NCI-H2029 treated with DMSO at 0.1 percent for 48 hours (cell line): ENCODE measurements at places on chromosomes 12 and 14.

GRCh38 chr14:92276074-92276473, 46.9 kb upstream of the SLC24A4 start:
- no peak for DNase-seq

DNA sequence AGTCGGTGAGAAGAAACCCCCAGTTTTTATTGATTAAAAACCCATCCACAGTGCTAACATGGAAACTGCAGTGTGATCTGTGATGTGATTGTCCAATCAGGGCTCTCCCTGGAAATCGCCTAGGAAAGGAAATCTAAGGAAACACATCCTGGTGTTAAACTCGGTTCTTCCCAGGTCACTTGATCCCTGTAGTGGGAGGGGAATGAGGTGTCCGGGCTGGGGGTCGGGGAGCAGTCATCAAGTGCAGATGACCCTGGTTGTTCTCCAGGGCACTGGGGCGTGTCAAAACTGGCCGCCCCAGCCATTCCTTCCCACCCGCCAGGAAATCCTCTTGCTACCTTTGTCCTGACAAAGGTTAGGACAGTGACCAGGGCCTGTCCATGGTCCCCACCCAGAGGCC, 20.8 kb downstream of the RAB35 start:
- DNase-seq: no peak

- no peak for DNase-seq
Measured at GRCh38 chr12:3468329-3468728, 22.7 kb upstream of the PRMT8 start.

DNA sequence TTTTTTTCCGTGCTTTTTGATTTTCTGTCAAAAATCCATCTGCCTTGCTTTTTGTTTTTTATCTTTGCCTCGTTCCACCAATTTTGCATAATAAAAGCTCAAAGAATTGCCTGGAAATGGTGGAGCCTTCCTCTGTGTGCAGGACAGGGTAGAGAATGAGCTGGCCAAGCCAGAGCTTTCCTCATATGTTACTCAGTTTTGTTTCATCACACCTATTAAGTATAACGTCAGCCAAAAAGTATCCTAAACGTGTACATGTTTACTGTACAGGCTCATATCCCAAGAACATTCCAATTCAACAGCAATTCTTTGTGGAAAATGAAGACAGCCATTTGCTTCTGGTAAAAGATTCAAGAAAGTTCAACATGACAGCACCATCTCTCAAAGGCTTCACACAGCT, 191.2 kb upstream of the LMNTD1 start:
- DNase-seq: no peak

DNA sequence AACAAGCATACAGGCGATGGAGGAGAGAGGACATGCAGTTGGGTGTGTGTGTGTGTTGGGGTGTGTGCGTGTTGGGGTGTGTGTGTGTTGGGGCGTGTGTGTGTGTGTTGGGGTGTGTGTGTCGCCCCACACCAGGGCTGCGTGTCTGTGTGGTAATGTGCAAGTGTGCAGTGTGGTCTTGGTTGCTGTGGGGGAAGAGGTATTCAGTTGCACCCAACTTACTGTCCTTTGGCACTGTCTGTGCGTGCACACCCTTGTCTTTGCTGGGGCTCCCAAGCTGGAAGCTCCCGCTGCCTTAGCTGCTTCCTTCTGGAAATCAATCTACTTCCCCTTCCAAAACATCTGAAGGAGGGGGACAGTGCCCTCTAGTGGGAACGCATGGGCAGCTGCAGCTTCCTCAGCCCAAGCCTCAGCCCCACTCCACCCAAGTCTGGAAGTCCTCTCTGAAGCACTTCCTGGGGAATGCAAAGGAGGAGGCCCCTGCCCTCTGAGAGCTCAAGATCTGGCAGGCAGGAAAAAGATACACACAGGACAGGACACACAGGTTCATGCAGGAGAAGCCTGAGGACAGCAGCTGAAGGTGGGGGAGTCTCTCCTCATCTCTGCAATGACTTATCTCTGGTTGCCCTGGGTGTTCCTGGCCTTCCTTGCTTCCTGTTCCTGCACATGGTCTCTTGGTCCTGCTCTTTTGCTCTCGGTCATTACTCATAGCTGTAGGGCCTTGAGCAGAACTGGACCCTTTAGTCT, 13.1 kb downstream of the ASIC1 start:
- DNase-seq: peak; percentile 53

- DNase-seq: no peak
Measured at GRCh38 chr14:60695327-60695726, 28.8 kb downstream of the SIX4 start.

DNA sequence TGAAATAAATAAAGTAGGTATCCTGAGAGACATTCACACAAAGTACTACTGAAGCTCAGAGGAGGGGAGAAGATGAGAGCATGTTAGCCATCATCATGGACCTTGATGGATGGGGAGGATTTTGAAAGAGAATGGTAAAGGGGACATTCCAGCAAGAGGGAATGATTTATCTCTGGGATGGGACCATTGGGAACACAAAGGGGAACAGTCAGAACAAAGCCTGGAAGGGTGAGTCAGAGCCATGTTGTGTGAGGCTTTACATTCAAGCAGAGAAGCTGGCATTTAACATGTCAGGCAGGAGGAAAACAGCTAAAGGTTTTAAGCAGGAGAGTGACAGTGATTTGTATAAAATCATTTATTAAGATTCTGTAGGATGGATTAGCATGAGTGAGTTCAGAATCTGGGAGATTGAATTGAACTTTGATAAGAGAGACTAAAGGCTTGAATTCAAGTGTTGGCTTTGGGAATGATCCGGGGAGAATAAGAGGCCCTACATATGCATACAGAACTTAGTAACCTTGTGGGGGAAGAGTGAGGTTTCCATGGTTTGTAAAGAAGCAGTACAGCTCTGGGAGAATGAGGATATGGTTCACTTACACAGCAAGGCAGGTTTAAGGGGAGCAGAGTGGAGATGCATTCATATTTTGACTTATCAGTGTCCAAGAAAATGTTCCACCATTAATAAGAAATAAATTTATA, 174.4 kb downstream of the SYT10 start:
- no peak for DNase-seq

- no peak for DNase-seq
Measured at GRCh38 chr12:81866081-81866480, 106.9 kb upstream of the PPFIA2 start.

GRCh38 chr12:91773749-91774429, 371.8 kb downstream of the BTG1 start:
- no peak for DNase-seq

- DNase-seq: peak; percentile 81
Measured at GRCh38 chr12:12722435-12723148, 5.4 kb downstream of the CDKN1B start.

GRCh38 chr12:95881331-95881955, 22.7 kb downstream of the SNRPF start:
- no peak for DNase-seq

DNA sequence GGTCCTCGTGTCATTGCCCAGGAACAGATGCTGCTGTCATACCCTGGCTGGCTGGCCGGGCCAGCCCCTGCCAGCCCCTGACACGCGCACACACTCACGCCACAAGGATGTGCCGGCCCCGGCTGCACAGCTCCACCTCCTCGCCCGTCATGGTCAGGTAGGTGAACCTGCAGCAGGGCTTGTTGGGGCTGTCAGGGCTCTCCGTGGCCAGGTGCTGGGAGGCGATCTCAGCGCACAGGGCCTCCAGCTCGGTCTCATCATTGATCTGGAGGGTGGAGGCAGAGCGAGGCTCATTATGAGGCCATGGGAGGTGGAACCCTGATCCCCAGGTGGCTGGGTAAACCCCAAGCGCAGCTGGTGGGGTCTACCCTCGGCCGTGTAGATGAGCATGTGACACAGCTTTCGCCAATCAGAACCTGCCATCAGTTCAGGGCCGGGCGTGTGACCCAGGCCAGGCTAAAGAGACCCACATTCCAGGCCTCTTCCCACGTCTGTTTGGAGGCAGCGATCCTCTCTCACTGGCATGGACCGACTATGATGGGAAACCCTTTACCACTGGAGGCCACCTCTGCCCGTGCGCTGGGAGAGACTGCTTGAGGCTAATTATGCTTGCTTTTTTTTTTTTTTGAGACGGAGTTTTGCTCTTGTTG, 38.8 kb downstream of the TRAFD1 start:
- DNase-seq: no peak

- DNase-seq: no peak
Measured at GRCh38 chr14:39374851-39375250, 57.4 kb downstream of the FBXO33 start.
